HS-5 (cell line): ENCODE measurements at places on chromosomes 7 and 10.

DNA sequence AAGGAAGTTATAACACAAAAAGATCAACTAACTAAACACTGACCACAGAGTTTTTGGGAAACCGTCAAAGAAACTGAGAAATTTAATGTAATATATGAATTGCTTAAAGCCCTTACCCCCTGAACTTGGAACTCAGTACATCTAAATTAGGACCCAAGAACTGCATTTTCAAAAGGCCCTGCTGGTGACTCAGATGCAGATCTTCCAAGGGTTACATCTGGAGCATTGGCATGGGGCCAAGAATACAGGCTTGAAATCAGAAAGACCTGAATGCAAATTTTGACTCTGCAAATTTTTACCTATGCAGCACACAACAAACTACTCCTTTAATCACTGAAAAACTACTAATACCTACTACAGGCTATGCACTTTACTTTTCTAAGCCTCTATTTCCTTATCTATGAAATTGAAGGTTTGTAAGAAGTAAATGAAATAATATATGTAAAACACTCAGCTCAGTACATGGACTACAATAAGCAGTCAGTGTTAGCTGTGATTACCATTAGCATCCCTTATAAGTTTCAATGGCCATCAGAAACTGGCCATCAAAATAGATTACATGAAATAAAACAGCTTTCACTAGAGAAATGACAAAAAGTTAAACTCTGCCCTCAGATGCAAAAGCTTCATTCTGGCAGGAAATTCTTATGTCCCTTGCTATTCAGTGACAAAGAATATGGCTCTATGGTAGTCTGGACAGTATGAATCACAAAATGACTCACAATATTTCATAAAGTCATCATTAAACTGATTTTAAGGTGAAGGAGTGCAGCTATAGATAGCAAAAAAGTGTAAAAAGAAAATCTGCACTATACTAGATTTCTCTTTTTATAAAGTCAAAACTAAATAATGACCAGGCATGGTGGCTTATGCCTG, 43.6 kb downstream of the NSUN6 start:
- DNase-seq, result peak; percentile 53

GRCh38 chr10:125592897-125593296, 90.1 kb downstream of the TEX36 start:
- no peak for DNase-seq

DNA sequence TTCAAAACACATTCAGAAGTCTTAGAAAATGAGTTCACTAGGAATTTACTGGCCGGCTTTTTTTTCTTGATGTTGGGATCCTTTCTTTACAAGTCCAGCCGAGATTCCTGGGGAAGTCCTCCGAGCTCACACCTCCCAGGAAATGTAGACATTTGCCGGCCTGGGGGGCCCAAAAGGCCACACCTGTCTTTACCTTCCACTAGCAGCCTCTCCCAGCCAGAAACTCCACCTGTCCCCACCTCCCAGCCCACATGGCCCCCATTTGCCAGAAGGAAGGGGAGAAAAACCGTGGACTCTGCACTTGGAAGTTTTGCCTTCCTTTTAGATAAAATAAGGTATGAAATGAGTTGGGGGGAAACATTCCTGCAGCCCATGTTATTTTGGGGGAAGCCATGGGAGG, 27.6 kb upstream of the EMX2 start:
- no peak for DNase-seq

DNA sequence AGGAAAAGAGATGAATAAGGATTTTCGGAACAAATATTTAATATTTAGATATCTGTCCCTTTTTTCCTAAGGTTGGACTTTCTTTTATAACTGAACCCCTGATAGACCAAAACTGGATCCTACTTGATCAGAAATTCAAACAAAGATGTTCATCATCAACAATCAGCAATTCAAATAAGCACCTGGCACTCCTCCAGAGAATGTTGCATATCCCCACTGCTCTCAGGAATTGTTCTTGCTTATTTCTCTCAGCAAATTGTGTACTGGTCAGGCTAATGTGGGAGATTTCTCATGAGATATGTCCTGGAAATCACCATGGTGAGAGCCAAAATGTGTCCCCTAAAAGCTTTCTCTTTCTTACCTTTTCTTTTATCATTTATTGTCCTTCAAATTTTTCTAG, 40.3 kb upstream of the LHFPL3 start:
- no peak for DNase-seq

DNA sequence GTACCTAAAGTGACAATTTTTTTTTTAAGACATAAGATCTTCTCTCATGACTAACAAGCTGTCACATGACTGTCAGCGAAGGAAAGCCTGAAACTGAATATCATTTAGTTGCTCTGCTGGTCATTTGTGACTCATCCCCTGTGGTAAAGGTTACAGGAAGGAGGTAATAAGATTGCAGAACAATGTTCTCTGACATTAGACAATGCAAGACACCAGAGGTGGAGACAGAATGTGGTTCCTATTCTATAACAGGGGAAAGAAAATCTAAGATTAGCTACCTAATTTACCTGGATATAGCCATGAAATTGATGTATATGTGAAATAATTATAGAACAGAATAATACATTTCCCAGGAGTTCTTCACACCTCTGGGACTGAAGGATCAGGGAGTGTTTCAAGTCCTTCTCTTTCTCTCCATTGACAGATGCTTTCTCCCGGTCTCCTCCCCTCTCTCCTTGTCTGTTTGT, 47.7 kb downstream of the LRGUK start:
- peak; percentile 70 for DNase-seq

DNA sequence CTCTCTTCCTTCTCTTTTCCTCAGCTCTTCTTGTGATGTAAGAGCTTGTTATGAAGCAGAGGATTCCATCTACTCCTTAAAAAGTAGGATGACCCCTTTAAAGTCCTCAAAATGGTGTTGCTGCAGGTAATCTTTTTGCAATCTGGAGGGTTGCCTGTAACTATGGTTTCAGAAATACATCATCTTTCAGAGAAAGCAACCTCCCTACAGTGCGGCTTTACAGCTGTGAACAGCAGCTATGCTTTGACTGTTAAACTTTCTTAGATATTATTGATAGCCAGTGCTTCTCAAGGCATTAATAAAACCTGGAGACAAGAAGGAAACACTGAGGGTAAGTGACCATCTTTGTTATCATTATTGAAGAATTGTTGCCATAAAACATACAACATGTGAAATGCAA, 86.6 kb upstream of the MDFIC start:
- DNase-seq, result no peak

DNA sequence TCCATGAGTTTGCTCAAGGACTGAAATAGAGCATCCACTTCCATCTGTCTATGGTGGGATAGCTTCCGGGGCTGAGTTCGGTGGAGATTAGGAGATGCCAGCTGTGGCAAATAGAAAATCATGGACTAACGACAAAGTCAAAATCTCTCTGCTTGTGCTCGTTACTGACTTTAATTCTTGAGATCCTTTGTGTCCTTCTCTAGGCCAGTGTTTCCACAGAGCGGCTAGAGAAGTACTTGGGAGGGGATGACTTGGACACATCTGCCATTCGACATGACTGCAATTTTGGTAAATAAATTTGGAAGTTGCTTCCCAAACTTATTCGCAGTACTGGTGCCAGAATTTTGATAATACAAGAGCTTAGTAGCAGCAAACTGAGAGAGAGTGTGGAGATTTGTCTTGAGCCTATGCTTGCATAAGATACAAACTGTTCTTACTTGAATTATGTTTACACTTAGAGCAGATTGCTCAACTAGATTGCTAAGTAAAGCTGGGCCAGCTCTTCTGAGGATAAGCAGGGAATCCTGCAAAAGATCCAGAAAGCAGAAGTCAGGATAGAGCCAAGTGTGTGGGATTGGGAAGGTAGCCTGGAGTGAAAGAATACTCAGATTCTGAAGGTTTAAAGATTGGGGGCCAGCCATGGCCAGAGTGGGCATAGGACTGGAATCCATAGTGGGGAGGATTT, 27.6 kb downstream of the ABCC2 start:
- no peak for DNase-seq

- no peak for DNase-seq
These were observed 410.7 kb downstream of the POM121L12 start for GRCh38 chr7:53446170-53446569.

DNA sequence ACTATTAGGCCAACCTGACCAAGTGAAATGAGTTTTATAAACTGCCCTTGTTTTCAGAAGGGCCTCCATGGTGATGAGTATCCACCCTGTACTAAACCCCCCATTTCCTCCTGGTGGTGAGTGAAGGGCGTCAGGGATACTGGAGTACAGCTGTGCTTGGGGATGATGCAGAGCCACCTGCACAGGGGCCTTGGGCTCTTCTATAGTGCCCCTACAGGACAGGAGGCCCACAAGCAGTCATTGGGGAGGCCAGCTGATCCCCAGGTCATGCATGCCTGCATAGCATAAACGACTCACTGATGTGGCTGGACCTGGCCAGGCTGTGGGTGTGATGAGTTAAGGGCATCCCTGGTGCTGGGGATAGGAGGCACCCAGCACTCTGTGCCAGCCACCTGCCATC, 114.1 kb upstream of the CELF2 start:
- DNase-seq, result no peak

DNA sequence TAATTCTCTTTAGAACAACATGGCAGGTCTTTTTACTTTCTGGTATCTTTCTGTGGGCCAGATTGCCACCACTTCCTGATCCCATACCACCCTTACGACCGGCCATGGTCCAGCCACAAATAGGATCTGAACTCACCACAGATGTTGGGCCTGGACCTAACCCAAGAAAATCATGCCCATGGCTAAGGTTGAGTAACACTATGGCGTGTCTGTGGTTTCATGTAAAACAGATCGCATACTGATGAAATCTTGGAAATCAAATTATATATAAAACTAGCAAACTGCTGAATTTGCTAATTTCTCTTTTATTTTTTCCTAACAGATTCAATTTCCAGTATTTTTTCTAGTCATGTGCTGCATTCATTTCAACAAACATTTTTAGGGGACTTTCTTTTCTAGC, 77.2 kb downstream of the CH25H start:
- peak; percentile 56 for DNase-seq

DNA sequence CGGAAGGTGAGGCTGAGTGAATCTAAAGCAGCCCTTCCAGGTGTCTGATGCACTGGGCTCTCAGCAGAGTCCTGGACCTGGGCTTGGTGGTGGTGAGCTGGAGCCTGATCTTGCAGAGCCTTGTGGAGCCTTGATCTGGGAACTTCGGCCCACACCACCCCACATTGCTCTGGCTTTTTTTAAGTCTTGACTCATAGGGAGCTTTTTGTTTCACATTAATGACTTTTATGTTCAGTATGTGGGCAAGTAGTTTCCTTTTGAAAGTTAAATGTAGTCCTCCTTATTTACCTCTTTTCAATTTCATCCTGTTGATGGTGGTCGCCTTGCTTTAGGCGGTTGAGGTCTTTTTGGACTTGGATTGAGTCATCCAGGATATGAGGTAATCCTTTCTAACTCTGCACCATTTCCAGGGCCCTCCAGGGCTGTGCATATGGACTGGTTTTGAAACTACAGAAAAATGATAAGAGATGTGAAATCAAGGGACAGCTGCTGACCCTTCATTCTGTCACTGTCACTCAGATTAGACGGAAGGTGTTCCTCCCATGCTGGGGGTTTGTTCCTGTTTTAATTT, 2.9 kb upstream of the NRAP start:
- no peak for DNase-seq

GRCh38 chr10:36423821-36424248, 701.6 kb upstream of the ANKRD30A start:
- no peak for DNase-seq

DNA sequence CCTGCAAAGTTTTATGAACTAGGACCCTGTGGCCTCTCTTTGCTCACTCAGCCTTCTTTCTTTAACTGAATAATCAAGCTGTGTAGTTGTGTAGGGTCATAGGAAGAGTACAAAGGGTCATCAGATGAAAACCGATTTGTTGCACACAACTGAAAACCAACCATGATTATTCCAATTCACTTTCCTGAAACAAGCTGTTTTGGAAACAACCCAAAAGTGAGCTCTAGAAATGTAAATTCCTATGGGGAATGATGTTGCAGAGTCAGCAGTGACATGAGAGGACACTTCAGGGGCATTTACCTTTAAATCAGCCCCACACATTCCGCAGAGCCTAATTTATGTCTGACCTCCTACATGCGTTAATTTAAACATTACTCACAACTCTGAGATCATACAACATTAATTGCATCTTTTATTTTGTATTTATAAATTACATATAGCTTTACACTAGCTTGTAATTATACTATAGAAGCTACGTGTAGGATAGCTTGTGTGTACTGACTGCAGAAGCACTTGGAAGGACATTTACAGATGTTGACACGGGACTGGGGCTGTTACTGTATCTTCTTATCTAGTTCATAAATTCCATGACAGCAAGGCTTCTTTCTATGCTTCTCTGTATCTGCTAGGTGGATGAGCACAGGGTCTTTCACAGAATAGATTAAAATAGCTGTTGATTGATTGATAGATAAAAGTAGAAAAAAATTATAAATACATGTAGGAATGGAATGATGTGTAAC, 139.9 kb upstream of the AKR1E2 start:
- DNase-seq, result no peak

DNA sequence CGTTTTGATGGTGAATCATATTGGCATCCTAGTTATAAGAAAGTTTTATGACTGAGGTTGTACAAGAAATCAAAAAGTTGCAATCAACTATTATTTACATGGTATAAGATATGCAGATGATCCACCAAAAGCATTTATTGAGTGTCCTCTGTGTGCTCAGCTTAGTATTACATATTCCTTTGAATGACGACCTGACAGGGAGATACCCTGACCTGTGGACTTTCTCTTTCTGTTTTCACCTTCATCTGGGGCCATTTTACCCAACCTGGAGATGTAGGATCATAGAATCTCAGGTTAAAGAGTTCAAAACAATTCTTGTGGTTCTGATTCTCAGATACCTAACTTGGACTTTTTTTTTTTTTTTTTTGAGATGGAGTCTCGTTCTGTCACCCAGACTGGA, 269.1 kb upstream of the SORCS1 start:
- DNase-seq, result no peak

DNA sequence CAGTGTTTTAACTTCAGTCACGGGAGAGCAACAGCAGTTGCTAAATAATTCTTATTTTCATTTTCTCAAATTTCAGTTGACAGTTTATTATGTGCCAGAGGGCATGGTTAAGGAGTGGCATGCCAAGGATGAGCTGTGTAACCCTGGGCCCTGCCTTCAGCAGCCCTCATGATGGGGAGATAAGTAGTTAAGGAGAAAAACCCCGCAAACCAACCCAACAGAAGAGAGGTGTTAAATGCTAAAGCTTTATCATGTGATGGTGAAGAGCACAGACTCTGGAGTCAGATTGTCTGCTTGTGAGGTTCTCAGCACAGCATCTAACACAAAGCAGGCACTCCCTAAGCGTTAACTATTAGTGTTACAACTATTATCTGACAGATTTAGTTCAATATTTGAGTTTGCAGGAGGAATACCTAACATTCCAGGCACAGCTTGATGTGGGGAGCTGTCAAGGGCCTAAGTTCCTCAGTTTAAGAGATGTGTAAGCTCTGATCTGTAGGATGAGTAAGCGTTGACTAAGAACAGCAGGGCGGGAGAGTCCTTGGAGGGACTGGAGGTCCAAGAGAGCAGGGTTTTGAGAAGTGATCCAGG, 29.6 kb downstream of the STAM start:
- DNase-seq, result peak; percentile 67
